A549 (cell line): ENCODE measurements at places on chromosomes 1 and 21. TPM values are rescaled to one million over a fixed set of nuclear protein-coding genes. Genes with fewer than 3 reads are reported as not detected.

FPGT gene
- polyA plus RNA-seq = 8.5 to 9.6 TPM (median 8.7 TPM) in 3 replicates

GRCh38 chr21:33155422-33155821, 74.3 kb upstream of the IFNAR2 start:
- DNase-seq = no peak

- DNase-seq = peak; percentile 92
These were observed at the start of gene TGFB2 for GRCh38 chr1:218344814-218345672. TGFB2 (plus strand) TSS chr1:218345336; CDS start chr1:218346702, 1,366 bp downstream.

ZNF648 gene
- not detected in 3 replicates for polyA plus RNA-seq

DNA sequence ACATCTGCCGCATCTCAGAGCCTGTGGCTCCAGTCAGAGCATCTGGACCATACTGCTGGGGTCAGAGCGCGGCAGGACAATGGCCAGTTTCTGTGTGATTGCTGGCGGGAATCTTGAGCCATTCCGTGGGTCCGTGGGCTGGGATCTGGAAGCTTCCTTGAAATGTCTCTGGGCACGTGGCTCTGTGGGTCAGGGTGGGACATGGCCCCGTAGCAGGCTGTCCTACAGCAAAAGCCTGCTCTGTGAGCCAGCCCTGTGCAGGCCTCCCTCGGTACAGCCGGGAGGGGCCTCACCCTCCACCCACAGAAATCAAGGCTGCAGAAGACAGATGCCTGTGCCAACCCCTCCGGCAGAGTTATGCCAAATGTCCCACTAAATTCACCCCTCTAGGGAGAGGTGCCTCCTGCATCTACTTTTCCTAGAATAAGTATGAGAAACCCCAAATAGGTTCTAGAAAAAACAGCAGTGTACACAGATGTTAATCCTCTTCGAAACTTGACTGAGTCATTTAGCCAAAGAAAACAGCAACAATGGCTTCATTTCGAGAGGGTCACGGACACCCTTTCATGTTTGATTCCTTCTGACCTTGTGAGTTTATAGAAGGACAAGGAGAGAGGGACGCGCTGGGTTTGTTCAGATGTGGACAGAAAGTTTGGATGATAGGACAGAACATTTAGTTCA, 27.8 kb downstream of the COL18A1 start:
- no peak for DNase-seq

MATN1 gene
- 0.05 to 0.17 TPM (median 0.10 TPM) in 3 replicates for polyA plus RNA-seq

SPATA46 gene
- polyA plus RNA-seq = not detected in 3 replicates

RAB7B gene
- 0.20 to 0.37 TPM (median 0.30 TPM) in 3 replicates for polyA plus RNA-seq

MAPKAPK2 gene
- 36.5 to 43.8 TPM (median 43.0 TPM) in 3 replicates for polyA plus RNA-seq

DNA sequence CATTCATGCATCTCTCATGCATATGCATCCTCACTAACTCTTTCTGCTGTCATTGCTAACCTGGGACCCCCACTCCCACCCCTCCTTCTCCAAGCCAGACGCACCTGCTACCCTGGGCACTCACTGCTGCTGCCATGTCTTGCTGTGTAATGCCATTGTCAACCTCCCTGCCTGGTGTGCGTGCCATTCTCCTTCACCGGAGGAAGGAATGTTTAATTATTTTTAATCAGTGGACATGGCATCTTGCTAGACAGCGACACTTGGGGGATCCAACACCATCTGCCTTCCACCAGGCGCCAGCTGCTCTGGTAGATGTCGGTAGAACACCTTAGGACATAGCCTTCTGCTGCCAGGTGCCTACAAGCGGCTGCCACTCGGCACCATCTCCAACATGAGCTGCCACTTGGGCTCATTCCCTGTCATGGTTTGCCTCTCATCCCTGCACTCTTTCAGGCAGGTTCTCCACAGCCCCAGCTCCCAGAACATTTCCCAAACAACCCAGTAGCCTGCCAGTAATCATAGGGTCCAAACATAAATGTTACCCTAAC, 306.9 kb downstream of the TTLL7 start:
- DNase-seq = no peak

DNA sequence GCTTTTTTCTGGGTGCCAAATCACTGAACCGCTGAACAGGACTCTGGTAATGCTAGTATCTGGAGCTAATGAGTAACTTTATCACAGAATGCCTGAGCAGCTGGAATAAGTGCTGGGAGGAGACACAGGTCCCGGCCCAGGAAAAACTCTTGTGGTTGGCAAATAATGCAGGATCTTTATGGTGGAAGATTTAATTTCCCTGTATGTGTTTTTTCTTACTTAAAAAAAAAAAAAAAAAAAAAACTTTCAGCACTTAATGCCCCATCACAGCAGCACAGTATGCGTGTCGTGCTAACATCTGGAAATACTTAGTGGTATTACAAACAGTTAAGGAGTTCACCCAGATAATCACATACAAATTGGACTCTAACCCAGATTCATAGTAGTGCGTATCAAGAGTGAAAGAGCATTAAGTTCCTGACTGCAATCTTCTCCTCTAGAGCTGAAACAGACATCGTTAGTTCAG, 220.7 kb downstream of the TOMM20 start:
- no peak for DNase-seq
